ENCODE measurements at places on chromosomes 6 and 20.

- no peak for DNase-seq
These were observed 1.9 kb downstream of the BCL2L1 start for GRCh38 chr20:31720486-31721407.

GRCh38 chr20:61502433-61502832, 250.4 kb downstream of the CDH4 start:
- no peak for DNase-seq

DNA sequence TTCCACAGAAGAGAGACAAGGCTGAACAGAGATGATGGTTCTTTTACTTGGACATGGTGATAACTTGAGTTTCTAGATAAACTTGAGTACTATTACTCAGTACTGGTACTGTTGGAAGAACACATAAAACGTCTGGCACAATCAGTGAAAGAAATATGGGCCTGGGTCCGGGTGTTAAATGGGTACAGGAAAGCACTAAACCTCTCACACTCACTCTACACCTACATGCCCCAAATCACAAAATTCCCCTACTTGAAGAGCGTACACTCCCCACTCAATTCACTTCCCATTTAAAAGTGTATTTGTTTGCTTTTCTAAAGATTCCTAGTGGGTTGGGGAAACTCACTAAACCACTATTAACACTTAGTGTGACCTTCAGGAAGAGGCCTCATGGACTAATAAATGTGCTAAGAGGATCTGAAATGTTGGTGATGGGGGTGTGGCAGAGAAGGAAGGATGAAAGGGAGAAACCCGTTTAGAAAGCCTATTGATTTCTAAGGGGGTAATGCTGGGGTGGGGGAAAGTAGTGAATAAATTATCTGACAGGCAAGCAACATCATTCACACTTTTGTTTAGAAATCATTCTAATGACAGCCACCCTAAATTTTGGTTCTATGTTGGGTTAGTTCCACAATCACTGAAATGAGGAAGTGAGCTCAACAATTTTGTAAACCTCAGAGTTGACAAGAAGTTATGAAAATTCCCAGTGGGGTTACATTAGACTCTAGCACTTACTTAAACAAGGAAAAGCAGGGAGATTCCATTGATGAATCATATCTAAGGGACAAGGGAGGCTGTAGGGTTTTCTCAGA, 222.6 kb upstream of the MARCKS start:
- no peak for DNase-seq

- DNase-seq, result no peak
These were observed 40.3 kb downstream of the NEDD9 start for GRCh38 chr6:11192167-11192566.

- no peak for DNase-seq
These were observed 285.8 kb upstream of the SUPT3H start for GRCh38 chr6:45663251-45664221.

DNA sequence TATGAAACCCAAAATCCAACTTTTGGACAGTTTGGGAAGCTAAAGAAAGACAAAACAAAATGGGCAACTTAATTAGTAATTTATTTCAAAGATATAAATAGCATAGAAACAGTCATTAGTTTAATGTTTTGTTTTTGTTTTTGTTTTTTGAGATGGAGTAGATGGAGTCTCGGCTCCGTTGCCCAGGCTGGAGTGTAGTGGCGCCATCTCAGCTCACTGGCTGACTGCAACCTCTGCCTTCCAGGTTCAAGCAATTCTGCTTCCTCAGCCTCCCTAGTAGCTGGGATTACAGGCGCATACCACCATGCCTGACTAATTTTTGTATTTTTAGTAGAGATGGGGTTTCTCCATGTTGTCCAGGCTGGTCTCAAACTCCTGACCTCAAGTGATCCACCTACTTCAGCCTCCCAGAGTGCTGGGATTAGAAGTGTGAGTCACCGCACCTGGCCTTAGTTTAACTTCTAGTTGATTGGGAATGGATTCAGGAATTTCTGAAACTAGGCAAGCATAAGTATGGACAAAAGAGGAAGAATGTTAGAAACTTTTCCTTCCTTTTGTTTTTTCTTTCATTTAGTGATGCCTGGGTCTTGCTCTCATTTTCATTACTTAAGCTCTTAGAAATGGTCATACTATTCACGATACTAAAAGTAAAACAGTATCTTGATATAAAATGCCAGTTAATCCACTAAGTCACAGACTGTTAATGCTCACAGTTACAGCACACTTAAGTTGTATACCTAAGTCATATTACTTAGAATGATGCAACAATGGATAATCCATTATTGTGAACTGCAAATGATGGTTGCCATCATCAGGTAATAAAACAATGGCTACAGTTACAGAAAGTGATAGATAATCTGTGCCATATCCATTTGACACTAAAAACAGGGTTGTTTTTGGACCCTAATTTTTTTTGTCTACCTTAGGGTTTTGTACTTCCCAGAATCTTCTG, 8.2 kb downstream of the SENP6 start:
- DNase-seq, result no peak

DNA sequence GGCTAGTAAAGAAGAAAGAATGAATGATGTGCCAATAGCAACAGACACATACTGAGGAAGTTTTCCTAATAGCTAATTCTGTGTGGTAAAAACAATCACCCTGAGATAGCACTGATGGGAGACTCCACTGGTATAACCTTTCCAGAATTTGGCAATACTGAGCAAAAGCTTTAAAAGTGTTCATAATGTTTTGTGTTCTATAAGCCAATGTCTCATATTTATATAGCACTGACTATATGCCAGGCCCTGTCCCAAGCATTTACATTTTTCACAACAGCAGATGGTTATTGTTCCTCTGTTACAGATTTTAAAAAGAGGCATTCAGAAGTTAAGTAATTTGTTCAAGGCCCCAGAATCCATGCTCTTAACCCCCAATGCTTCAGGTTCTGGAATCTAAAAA, 108.0 kb upstream of the DST start:
- DNase-seq, result no peak

GRCh38 chr6:35955970-35956369, 35.1 kb upstream of the SRPK1 start:
- DNase-seq, result peak; percentile 14

DNA sequence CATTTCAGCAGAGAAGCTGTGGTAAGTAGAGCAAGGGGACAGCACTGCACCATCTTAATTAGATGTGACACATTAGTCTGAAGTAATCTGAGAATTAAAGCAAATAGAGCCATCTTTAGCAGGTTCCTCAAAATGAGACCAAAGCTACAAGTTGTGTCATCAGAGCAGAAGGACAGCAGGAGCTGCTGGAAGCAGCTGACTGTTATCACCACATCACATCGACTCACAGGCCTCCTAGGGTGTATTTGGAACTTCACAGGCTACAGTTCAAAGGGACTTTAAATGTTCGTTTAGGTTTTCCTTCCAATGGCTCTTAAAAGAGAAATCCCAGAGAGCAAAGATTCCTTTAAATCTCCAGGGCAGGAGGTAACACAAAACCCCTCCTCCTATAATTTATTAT, 69.5 kb downstream of the LCA5 start:
- no peak for DNase-seq

GRCh38 chr6:115717062-115717461, 343.6 kb downstream of the FRK start:
- no peak for DNase-seq

GRCh38 chr20:3612795-3613572, 50.2 kb downstream of the GFRA4 start:
- DNase-seq, result no peak

DNA sequence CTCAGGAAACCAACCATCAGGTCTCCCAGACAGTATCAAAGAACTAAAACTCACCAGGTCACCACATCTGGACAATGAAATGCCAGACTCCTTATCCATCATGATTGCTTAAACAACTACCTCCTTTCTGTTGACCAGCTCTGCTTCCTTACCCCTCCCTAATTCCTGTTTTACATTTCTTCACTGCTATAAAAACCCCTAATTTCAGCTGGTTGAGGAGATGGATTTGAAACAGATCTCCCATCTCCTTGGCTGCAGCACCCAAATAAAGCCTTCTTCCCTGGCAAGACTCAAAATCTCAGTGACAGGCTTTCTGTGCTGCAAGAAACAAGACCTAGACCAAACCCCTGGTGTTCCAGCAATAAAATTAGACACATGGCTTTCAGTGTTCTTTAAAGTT, 40.3 kb downstream of the MYLK4 start:
- DNase-seq, result no peak

- DNase-seq, result no peak
These were observed 22.0 kb downstream of the RNF146 start for GRCh38 chr6:127288705-127289104.

GRCh38 chr6:128206610-128207426, 306.0 kb upstream of the THEMIS start:
- DNase-seq, result no peak

GRCh38 chr20:44900231-44900854, 9.5 kb upstream of the PABPC1L start:
- no peak for DNase-seq

DNA sequence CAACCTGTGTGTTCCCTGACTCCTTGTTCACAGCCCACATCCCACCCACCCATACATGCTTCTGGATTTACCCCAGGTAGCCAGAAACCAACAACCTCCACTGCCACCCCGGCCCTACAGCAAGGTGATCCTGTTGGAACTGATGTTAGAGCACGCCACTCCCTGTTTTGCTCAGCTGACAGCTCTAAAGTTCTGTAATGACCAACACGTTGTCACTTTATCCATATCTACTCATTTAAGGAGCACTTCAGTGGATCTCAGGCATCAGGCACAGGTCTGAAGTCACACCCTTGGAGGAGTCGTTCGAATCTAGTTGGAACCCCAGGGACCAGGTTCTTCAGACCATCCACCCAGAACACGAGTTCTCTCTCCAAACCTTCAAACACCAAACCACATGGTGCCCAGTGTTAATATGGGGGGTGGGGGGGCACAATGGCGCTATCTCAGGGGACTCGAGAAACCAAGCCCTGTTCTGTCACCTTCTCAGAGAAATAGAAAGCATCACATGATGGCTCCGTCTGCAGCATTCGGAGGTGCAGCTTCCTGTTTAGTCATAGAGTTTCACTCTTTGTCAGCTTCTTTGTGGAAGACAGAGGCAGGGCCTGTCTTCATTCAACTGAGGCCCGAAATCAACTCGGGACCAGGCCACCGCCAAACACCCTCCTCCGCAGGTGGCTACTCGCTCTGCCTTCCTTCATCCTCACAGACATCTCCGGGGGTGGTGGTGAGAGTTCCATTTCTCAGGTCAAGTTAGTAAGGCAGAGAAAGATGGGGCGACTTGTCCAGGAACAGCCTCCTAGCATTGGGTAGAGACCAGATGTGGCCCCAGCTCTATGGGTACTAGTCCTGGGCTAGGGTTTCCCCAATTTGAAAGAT, 142.2 kb downstream of the NFATC2 start:
- peak; percentile 52 for DNase-seq

GRCh38 chr6:85640821-85641220, 1.9 kb downstream of the SYNCRIP start:
- DNase-seq, result no peak

DNA sequence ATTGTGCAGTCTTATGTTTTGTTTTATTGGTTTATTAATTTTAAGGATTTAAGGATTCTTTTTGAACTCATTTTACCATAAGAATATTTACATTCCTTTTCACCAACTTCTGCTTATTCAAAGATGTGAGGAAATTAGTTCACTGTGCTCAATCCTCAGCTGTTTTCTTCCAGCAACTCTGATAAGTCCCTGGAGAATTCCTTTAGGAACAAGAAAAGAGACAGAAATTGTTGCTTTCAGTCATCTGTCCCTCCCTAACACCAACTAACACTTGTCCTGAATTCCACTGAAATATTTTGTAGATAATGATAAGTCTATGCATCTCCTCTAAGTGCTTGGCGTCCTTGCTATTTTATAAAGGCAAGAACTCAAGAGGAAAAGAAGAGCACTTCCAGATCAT, 334.8 kb upstream of the MARCKS start:
- DNase-seq, result no peak

- DNase-seq, result no peak
These were observed 3.1 kb upstream of the MAVS start for GRCh38 chr20:3843490-3843889.

DNA sequence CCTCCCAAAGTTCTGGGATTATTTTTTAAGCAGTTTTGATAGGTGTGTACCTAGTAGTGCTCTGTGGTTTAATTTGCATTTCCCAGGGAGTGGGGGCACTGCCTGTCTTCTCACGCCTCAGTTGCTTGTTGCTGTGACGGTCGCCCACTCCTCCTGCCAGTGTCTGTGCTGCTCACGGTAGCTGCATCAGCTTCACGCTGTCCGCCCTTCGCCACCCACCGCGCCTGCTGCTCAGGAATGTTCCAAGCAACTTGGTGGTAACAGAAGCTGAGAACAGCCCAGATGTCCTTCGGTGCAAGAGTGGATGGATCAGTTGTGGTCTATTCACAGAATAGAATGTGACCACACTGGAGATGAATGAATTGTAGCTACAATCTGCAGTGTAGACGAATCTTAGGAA, 22.9 kb downstream of the DNAJC5 start:
- DNase-seq, result no peak

Data from T-helper 2 cell (primary cell).